Left kidney (tissue), 8 donors: ENCODE measurements at places on chromosomes 13 and 19. TPM values are rescaled to one million over a fixed set of nuclear protein-coding genes. Genes with fewer than 3 reads are reported as not detected.

The GSX1 gene
- polyA plus RNA-seq, result not detected

The KLF1 gene
- 0.17 TPM for polyA plus RNA-seq

DNA sequence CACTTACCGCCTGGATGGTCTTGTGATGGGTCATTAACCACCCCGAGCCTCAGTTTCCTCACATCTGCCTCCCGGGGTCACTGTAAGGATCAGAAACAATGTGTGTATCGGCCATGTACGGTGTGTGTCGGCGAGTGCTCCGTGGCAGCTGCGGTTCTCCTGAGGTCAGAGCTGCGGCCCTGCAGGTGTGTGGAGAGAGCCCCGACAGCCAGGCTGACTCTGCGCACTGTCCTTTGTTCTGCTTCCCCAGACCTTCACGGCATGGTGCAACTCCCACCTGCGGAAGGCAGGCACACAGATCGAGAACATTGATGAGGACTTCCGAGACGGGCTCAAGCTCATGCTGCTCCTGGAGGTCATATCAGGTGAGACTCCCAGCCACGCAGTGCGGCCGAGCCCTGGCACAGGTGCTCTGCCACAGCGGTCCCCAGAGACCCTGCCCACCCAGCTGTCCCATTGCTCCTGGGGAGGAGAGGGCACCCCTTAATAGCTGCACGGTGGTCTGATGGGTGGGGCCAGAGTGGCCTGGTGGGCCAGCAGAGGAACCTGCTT is 43.8 kb downstream of the CAPN12 start:
- DNase-seq, result no peak

DNA sequence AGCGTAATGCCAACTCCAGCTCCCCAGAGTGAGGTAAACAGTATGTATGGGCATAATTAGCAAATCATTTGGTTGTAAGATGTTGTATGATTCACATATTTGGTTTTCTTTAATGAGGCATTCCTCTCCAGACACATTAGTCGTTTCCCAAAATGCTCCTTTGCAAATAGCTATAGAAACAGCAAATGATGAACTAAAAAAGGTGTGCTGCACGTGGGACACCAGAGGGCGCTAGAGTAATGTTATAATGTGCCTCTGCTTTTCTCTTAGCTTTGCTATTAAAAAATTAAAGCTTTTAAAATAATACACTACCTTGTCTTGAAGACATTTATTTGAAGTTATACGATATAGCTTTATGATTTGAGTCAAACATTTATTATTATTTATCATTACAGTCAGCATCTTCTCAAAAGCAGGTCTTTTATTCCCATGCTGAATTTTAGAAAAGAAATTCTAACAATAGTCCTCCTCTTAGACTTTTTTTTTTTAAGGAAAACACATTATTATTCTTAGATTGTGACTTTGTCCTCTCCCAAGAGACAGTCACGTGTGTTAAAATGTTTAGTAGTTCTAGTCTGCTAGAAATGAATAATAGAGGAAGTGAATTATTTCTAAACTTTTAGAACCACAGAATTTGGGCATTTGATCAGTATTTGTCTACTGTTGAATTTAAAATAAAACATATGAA is 121.6 kb upstream of the FRY start:
- peak; percentile 75 for DNase-seq

- no peak for DNase-seq
Measured at GRCh38 chr19:9161427-9161826, 17.4 kb upstream of the OR7D2 start.

- no peak for DNase-seq
Measured at GRCh38 chr19:35908010-35908441, at the start of gene TYROBP. TYROBP (minus strand) TSS chr19:35908295; CDS start chr19:35908228, 67 bp downstream.

DNA sequence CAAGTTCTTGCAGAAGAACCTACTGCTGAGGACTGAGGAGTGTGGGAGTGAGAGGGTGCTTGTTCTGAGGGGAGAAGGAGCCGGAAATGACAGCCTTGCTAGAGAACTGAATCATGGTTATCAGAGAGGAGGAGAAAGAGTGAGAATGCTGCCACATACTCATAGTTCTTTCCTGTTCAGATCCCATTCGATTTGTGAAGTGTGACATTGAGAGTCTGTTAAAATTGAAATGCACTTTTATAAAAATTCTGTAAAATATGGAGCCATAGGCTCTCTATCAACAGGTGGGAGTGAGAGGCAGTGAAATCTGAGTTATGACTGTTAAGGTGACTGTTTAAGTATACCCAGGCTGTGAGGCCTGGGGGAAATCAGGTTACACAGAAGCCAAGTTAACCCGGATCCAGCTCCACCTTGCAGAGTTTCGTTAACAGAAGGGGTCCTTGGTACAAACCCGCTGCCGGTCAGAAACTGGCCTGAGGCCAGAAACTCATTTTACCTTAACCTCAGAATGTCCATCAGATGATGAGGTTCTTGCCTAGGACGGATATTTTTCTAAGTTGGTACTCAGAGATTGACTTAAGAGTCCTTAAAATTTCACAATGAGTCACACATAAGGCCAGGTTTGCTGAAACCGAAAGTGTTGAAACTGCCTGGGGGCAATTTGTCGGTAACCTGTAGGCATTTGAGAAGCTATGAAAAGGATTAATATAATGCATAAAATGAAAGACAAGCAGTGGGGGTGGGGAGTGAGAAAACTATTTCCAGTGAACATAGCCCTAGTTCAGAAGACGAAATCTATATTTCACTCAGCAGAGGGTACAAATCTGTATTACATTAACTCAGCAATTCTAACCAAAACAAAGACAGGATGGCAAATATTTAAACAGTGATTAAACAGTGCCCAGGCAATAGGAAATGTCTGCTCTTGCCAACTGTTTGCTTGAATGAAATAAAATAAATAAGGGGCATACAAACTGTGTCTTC is 350.5 kb downstream of the KCNRG start:
- DNase-seq, result no peak

The SHKBP1 gene
- 48.2 TPM for polyA plus RNA-seq

- no peak for DNase-seq
Measured at GRCh38 chr13:52361225-52361624, 44.7 kb downstream of the THSD1 start.

The MEIS3 gene
- polyA plus RNA-seq, result 21.2 TPM

The HIF3A gene
- 58.2 TPM for polyA plus RNA-seq

GRCh38 chr13:79459906-79460305 is 21.0 kb upstream of the NDFIP2 start:
- no peak for DNase-seq

- no peak for DNase-seq
Measured at GRCh38 chr13:99422586-99423220, 78.6 kb upstream of the TM9SF2 start.

DNA sequence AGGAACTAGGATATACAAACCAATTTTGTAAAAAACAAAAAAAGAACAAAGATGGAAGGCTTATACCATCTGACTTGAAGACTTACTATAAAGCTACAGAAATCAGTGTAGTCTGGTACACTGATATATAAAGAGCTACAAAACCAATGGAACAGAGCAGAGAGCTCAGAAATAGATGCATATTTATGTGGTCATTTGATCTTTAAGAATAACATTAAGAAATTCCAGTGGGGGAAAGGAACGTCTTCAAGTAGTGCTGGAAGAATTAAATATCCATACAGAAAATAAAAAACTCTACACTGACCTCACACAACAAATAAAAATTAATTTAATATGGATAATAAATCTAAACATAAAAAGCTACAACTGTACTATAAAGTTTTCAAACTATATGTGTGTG is 317.0 kb downstream of the ENOX1 start:
- no peak for DNase-seq

- no peak for DNase-seq
Measured at GRCh38 chr13:45592758-45593157, 22.8 kb downstream of the ERICH6B start.

- DNase-seq, result no peak
Measured at GRCh38 chr13:86741762-86742285, 929.3 kb upstream of the SLITRK5 start.

The ANO8 gene
- 13.3 TPM for polyA plus RNA-seq

The ZNF573 gene
- polyA plus RNA-seq, result 20.9 TPM

DNA sequence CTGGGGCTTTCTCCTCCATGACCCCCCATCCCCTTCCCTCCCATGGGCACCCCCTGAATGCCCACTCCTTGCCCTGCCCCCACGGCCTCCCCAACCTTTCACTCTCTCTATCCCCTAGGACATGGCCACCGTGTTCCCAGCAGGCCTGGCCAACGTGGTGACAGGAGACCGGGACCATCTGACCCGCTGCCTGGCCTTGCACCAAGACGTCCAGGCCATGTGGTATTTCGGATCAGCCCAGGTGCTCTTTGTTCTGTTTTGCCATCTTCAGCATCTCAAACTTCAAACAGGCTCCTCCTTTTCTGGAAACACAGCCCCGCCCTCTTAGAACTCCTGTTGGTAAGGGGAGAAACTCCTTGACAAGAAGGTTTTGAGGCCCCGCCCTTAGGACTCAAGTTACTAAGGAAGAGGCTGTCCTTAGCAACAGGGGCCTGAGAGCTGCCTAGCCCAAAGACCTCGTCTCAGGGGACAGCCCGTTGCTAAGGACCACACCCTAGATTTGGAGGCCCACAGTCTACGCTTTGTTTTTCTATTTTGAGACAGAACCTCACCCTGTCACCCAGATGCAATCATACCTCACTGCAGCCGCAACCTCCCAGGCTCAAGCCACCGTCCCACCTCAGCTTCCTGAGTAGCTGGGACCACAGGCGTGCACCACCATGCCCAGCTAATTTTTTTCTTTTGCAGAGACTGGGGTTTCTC is 5.1 kb upstream of the FLT3LG start:
- DNase-seq, result peak; percentile 53

The ZNF607 gene
- polyA plus RNA-seq, result 16.5 TPM
